ENCODE measurements at places on chromosomes 12 and 14.

- DNase-seq = no peak
These were observed 39.9 kb downstream of the LTBP2 start for GRCh38 chr14:74571901-74572725.

GRCh38 chr12:116592731-116593130 lies 33.5 kb downstream of the MAP1LC3B2 start:
- DNase-seq = no peak

DNA sequence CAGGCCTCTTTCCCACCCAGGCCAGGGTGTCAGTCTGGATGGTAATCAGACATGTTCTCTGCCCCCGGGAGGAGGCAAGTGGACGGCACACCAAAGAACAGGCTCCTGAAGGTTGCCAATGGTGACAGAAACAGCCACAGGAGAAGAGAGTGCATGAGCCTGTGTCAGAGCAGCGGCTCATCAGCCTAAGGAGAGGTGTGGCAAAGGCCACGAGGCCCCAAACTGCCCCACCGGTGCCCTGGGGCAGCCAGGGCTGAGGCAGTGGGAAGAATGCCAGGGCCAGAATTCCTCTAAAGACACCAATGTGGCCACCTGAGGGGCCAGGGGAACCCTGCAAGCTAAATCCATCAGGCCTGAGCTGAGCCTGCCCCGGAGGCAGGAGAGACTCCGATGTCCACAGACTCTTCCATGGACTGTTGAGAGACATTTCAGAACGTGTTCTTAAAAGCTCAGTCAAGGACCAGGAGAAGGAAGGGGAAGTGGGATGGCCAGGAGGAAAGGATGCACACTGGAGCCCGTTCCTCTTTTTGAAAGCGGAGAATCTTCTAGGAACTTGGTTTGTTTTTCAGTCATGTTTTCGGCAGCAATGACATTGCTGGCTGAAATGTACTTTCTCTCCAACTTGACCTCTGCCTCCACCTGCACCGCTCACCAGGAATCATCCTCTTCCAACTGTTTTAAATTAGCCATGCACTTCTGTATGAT lies 176.3 kb upstream of the FKBP4 start:
- DNase-seq = no peak

DNA sequence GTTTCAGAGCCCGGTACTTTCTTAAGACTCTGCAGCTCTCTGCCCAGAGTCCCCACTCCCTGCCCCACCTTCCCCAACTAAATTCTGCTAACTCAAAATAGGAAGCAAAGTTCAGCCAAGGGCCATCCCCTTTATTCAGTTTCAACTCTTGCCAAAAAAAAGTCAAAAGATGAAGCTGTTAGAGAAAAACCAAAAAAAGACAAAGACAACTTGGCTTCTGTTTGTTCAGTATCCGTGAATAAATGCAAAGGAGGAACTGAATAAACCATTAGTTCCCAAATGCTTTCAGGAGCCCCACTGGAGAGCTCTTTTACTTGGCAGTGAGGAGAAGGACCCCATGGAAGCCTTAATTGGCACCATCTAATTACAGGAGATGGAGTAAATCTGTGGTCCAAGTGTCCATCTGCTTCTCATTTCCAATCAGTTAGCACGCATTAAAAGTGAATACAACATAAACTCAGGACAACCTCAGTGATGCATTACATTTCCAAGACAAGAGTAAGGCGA lies 155.4 kb upstream of the GZMB start:
- no peak for DNase-seq

DNA sequence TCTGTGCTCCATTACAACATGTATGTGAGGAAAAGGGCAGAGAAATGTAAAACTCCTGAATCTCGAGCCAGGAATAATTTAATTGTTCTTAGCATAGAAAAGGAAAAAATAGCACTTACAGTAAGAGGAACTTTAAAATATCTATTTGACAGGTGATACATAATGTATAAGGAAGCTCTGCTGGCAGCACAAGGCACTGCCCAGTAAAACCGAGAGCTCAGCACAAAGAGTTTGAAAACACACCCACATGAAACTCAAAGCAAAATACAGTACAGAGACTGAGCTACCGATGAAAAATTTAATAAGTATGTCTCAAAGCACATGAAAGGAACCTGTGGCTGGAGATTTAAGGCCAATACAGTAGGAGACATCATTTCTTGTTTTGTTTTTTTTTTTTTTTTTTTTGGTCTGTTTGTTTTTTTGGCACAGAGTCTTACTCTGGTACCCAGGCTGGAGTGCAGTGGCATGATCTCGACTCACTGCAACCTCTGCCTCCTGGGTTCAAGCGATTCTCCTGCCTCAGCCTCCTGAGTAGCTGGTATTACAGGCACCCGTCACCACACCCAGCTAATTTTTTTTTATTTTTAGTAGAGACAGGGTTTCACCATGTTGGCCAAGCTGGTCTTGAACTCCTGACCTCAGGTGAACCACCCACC lies 19.2 kb downstream of the CLIP1 start:
- no peak for DNase-seq

All from stimulated activated CD8-positive, alpha-beta memory T cell treated with anti-CD3 and anti-CD28 coated beads, Interleukin-4, amount 100 ng/mL, for 1 hour (primary cell).